Esophagus squamous epithelium (tissue), 5 donors: ENCODE measurements at places on chromosomes 11 and 22.

GRCh38 chr22:48566741-48567140, 1260.9 kb downstream of the BRD1 start:
- no peak for DNase-seq

DNA sequence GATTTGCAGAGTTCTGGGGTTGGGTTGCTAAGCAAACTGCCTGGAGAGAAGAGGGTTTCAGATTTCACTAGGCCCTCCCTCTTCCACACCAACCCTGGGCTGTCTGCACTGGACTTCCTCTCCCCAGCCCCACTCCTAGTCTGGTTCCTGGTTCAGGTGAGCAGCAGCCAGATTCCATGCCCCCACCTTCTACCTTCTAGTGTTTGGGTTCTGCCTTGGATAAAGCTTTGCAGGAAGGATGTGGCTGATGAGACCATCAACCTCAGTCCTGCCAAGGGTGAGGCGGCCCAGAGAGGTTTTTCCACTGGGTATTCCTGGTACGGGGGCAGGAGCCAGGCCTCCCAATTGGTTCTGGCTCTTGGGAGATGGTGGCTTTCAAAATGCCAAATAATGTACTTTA, 68.3 kb downstream of the BCR start:
- DNase-seq = no peak

DNA sequence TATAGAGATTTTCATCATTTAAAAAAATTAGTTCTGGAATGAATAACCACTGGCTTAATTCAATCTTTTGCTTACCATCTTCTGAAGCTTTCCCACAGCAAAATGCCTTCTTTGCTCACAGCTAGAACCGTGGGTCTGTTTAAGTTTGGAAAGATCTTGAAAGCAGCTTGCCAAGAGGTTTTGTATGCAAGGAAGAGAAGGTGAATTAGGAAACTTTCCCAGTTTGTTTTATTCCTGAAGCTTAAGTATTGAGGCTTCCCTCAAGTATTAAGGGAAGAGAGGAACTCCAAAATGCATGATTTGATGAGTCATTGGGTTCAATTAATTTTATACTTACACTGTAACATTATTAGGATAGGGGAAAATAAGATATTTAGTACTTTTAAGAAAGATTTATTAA, 1.9 kb upstream of the ARHGEF12 start:
- no peak for DNase-seq

DNA sequence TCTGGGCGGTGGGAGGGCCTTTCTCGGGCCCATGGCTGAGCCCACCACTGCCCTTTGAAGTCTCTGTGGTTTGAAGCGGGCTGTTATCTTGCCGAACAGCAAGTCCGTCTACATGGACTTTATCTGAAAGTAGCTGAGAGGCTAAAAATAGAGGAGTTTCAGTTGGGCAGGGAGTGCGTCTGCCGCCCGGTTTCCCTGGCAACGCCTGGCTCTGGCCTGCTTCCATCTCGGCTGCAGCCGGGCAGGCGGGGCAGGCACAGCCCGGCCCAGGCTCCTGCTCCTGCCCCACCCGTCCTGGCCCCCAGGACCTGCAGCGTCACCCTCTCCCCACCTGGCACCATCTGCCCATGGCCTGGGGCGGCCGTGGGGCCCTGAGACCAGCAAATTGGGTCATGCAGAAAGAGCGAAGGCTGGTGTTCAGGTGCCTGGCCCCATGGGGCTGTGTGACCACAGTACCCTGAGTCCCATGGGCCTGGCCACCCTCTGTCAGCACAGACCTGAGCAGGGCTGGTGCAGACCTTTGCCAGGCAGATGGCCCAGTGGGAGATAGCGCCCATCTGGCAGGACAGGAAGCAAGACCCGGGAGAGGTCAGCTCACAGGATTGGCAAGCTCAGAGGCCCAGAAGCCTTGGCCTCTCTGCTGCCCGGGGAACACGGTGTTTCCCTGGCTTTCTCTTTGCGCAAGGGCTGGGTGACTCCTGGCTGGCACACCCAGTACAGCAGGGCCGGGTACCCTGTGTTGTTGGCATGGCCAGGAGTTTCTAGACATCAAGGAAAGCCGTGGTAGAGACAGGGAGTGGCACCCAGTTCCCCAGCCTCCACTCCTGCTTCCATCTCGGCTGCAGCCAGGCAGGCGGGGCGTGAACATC, 79.1 kb upstream of the KCNQ1OT1 start:
- no peak for DNase-seq

DNA sequence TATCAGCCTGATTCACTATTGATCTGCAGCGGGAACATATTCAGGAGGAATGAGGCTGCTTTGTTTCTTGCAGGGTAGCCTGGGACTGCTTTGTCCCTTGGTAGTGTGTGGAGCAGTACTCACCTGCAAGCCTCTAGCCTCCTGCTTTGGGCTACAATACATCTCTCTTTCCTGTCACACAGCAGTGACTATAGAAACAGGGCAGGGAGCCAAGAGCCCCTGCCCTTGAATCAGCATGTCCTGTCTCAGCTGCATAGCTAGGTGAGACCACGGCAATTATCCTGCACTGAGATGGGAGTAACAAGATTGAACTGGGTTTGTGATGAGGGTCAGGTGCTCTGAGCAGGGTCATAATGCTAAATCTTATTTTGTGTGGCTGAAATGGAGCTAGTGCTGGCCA, 191.9 kb downstream of the NELL1 start:
- DNase-seq = no peak

- no peak for DNase-seq
Observed at GRCh38 chr11:98069861-98070260, 950.9 kb upstream of the CNTN5 start.

GRCh38 chr11:7034019-7034418, 13.7 kb downstream of the NLRP14 start:
- no peak for DNase-seq

GRCh38 chr11:119347242-119347641, 737 bp upstream of the MFRP start:
- DNase-seq = no peak

DNA sequence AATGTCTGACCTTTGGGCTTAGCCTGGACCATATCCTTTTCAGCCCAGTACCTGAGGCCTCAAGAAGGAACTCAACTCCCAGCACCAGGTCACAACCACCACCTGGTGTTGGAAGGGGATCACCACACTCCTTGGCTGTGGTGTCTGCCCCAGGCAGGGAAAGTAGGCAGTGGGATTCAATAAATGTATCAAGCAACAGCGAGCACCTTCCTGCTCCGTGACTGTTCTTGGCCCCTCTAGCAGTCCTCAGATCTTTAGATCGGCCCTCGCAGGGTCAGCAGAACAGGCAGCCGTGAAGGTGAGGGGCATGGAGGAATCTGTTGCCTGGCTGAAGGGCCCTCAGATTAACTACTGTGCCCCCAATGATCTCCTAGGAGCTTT, 15.9 kb downstream of the ARFGAP2 start:
- DNase-seq = no peak

DNA sequence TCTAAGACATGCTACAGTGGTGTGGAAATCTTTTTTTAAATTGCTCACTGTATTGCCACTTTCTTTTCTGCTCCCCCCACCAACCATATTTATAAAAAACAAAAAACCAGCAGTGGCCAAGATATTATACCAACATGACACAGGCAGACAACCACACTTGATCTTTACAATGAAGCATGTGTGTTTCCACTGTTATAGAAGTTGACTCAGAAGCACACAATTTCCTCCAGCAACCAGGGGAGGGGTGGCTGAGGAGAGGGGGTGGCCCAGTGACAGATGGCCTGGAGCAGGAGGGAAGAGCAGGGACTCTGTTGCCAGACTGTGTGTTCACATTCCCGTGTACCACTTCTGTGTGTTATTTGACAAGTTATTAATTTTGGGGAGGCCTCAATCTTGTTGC, 14.8 kb downstream of the CD59 start:
- no peak for DNase-seq

DNA sequence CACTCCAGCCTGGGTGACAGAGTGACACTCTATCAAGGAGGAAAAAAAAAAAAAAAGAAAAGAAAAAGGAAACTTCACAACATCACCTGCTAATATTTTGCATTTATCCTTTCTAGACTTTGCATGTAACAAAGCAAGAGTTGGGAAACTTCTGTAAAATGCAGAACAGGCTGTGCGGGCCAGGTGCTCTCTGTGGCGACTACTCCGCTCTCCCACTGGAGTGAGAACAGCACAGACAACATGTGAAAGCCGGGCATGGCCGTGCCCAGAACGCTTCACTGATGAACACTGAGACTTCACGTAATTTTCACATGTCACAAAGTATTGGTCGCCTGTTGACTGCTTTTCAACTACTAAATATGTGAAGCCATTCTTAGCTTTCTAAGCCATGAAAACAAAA, 15.5 kb upstream of the TESMIN start:
- no peak for DNase-seq

DNA sequence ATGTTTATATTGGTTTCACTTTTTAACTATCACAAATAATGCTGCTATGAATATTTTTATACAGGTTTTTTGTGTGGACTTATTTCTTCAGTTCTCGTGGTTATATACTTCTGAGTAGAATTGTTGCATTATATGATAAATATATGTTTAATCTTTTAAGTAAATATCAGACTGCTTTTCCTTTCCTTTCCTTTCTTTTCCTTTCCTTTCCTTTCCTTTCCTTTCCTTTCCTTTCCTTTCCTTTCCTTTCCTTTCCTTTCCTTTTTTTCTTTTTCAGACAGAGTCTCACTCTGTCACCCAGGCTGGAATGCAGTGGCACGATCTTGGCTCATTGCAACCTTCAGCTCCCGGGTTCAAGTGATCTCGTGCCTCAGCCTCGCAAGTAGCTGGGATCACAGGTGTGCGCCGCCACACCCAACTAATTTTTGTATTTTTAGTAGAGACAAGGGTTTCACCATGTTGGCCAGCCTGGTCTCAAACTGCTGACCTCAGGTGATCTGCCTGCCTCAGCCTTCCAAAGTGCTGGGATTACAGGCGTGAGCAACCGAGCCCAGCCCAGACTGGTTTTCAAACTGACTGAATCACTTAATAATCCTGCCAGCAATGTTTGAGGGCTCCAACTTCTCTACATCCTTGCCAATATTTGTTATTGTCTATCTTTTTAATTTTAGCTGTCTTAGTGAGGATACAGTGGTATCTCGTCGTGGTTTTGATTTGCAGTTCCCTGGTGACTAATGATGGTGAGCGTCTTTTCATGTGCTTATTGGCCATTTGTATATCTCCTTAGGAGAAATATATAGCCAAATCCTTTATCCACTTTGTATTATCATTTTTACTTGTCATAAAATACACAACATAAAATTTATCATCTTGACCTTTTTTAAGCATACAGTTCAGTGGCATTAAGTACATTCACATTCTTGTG, 21.9 kb downstream of the HTR3B start:
- no peak for DNase-seq

DNA sequence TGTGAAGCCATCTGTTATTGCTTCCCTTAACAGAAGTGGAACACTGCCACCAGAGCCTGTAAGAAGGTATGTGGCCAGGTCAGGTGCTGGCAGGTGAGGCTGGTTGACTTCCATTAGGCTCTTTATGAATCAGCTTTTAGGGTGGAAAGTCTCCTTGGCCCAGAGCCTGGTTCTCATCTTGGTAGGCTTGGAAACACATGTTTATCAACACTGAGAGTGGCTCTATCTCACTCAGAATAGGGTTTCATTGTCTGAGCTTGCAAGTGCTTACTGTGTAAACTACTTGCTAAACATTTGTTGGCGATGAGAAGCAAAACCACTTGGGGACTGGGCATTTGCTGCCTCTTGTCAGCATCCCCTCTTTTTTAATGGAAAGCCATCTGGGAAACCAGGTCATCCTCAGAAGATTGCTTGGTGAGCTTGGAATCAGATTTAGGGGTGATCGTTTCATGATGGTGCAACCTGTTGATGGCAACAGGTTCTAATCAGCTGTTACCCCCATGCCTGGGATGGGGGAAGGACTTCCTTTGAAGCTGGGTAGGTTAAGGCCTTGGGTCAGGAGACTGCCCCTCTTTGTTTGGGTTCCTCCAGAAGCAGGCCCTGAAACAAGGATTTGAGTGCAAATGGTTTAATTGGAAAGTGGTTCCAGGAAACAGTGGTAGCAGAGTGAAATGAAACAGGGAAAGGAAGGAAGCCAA, 75.0 kb upstream of the AMPD3 start:
- DNase-seq = no peak

- DNase-seq = no peak
Observed at GRCh38 chr22:22520667-22521602, 865 bp upstream of the ZNF280A start.

- DNase-seq = no peak
Observed at GRCh38 chr11:126888115-126888712, 112.4 kb downstream of the KIRREL3 start.

GRCh38 chr22:48921411-48921903, 906.2 kb downstream of the BRD1 start:
- no peak for DNase-seq

DNA sequence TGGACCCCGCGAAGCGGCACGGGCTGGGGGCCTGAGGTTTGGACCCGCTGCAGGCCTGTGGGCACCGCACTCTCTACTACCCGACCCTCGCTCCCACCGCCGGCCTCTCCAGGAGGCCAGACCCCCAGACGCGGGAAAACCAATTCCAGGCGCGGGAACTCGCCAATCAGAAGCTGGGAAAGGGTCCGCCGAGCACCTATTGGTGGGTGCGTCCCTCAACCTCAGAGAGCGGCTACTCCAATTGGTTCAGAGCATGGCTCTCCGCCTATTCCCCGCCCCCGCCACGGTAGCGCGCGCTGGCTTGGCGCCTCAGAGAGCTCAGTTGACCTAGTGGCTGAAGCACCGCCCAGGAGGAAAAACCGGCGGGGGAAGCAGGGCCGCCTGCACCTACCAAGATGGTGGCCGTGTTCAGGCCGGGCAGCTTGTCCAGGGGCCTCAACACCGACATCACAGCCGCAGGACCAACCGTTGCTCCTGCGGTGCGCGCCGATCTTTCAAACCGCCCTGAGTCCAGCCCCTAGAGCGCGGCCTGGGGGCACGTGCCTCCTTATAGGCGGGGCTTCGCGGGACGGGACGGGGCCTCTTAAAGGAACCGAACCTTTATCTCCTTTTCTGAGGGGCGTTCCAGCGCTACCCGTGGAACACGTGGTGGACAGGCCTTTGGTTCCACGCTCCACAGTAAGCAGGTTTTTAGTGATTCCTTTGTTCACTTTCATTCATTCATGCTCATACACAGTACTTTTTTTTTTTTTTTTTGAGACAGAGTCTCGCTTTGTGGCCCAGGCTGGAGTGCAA, at the start of gene CENPM:
CENPM (minus strand) TSS at position 524 of the 795 bp plus-strand sequence; CDS start at position 448, 76 bp downstream.
- peak; percentile 75 for DNase-seq

DNA sequence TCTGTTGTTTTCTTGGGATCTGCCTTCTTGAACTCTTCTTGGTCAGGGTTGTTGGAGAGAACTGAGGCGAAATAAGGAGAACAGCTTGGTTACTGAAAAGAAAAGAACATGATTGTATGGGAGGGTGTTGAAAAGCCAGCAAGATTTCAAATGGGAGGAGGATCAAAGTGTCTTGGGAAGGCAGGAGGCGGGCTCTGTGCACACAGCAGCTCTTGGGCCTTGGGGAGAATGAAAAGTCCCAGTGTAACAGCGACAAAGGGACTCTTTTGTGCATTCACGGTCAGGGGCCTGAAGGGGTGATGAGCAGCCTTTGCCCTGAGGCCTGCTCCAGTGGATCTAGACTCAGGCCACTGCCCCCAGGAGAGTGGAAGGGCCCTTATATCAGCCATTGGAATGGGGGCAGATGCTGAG, 135.4 kb downstream of the ADAMTS15 start:
- no peak for DNase-seq

GRCh38 chr11:32316232-32316631, 119.1 kb downstream of the WT1 start:
- DNase-seq = no peak

GRCh38 chr11:72871119-72871518, 56.9 kb downstream of the ATG16L2 start:
- no peak for DNase-seq
